Esophagus squamous epithelium (tissue), 5 donors: ENCODE measurements at places on chromosomes 11 and 22.

- no peak for DNase-seq
Measured at GRCh38 chr11:3183523-3183922, 18.4 kb upstream of the OSBPL5 start.

DNA sequence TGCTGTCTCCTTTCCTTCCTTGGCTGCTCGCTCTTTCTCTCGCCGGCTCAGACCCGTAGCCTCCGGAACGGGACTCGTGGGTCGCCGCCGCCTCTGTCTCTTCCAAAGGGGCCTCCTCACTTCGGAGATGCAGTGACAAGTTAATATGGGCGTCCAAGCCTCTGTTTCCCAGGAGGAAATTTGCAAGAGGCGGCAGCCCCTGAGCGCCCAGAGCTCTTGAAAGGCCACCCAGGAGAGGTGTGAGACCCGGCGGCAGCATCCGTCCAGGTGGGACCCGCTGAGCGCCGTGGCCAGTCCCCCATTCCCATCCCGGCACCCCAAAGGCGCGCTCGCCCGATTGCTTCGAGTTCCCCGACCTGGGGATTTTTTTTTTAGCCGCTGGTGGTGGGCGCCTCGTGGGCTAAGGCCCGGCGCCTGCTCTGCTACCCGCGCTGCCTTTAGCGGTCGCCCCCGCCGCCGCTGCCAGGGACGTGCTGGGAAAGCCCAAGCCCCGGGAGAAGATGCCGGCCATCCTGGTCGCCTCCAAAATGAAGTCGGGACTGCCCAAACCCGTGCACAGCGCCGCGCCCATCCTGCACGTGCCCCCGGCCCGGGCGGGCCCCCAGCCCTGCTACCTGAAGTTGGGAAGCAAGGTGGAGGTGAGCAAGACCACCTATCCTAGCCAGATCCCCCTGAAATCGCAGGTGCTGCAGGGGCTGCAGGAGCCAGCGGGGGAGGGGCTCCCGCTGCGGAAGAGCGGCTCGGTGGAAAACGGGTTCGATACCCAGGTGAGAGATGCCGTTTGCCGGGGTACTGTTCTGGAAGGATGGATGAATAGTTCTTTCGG is 772 bp downstream of the NAV2 start:
- DNase-seq = no peak

- no peak for DNase-seq
Measured at GRCh38 chr11:34055218-34056000, 3.9 kb downstream of the CAPRIN1 start.

- DNase-seq = no peak
Measured at GRCh38 chr11:45518833-45519535, 146.4 kb downstream of the CHST1 start.

DNA sequence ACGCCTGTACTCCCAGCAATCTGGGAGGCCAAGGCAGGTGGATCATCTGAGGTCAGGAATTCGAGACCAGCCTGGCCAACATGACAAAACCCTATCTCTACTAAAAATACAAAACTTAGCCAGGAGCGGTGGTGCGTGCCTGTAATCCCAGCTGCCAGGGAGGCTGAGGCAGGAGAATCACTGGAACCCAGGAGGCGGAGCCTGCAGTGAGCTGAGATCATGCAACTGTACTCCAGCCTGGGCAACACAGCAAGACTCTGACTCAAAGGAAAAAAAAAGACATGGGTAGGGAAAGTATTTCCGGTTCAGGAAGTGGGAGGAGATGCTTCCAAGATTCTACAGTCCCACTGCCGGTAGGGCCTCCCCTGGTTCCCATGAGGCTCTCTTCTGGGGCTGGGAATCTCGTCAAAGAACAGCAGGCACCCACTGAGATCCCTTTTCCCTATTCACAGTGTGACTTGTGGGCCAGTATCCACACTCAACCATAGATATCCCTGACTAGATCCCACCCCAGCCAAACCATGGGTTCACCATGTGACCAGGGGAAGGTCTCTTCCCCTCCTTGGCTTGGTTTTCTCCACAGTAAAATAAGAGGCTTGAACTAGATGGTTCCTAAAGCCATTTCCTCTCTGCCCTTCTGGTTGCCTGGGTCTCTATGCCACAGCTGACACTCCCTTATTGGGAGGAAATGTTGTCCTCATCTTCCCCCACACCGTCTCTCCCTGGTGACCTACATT is 443.3 kb downstream of the BUD13 start:
- no peak for DNase-seq

GRCh38 chr22:20546541-20546950 is 39.1 kb downstream of the MED15 start:
- DNase-seq = no peak

DNA sequence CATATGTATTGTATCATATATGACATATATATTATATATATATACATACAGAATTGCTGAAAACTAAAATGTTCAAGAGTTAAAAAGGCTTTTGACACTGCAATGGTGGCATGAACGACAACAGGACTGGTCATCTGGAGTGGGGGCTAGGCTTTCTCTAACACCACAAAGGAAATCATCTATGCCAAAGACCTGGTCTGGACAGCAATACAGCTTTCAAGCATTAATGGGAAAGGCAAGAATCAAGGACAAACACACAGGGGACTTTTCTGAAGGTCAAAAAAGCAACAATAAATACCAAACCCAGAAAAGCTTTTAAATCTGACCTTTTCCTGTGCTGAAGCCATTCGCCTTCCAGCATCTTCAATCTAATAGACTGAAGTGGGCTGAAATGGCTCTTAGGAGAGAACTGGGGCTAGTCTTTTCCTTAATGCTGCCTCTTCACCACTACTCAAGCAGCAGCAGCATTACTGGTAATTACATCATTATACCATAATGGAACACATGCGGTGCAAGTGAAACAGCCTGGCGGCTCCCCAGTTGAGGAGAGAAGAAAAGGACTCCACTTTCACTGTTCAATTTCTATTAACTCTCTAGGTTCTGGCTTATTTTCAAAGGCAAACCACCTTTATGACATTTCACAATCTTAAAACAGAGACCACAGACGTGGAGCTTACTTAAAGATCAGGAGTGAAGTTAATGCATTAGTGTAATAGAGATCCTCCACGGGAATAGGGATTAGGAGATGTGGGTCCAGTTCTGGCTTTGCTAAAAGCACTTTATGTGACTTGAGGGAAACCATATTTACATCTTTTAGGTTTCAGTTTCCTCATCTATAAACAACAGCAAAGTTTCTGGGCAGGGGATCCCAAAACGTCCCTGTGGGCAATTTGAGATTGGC is 63.0 kb downstream of the GAB2 start:
- no peak for DNase-seq

DNA sequence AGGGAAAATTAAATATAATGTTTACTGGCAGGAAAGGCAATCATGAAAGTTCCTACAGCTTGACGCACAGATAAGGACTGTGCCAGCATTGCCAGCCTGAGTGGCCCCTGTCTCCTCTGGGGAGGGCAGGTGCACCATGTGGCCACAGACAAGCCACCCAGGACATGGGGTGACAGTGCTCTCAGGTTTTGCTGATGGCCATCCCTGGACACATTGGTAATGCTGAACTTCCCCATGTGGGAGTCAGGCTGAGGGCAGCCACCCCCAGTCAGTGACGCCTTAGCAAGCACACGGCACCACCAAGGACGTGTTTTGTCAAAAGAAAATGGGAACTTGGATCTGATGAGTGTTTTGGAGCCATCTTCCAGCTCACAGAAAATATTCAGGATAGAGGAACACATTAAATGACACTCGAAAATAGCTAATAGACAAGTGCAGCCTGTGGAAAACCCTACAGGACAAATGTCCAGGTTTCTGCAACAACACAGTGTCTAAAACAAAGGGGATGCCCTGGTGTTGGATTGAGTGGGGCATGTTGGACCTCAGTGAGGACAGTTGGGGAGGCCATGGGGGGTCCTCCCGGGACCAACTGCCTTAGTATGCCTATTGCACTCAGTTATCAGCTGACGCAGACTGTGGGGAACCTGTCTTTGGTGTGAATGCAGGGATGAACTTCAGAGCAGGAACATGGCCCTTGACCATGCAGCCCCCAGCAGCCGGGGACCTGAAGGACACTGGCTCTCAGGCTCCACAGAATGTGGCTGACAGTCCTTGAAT is 1450.5 kb downstream of the BRD1 start:
- DNase-seq = no peak

GRCh38 chr11:3802011-3802790 is 4.8 kb upstream of the NUP98 start:
- DNase-seq = no peak

- no peak for DNase-seq
Measured at GRCh38 chr11:37978647-37979046, 1380.6 kb upstream of the RAG2 start.

DNA sequence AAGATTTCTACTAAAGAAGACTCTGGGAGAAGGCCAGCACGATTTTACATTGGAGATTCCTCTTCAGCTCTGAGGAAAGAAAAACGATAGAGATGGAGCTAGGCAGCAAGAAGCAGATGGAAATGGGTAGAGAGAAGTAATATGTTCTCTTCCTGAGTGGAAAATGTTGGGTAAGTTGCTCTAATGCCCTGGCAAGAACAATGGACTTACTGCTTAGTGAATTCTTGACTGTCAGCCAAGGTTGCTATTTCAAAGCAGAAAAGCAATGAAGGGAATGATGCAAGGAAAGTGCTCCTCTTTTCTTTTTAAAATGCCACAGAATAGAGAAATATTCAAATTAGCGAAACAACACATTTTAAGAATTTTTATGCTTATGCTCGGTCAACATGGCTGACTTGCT is 38.4 kb upstream of the CWF19L2 start:
- DNase-seq = no peak

- no peak for DNase-seq
Measured at GRCh38 chr22:35971456-35972119, 57.0 kb downstream of the RBFOX2 start.

DNA sequence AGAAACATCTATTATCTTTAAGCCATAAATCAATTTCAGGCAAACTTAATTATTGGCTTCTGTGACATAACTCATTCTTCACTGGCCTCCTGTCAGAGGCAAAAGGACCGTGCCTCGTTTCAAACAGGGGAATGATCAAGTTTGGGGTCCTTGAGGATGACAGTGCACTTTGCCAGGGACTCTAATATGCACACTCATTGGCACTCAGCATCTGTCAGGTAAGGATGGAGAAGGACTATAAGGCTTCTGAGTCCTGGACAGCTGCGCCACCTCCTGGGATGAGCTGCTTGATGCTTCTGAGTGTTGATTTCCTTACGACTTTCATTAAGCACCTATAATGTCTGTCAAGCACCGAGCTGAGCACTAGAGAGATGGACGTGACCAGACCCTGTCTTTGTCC is 20.2 kb downstream of the BPIFC start:
- no peak for DNase-seq

DNA sequence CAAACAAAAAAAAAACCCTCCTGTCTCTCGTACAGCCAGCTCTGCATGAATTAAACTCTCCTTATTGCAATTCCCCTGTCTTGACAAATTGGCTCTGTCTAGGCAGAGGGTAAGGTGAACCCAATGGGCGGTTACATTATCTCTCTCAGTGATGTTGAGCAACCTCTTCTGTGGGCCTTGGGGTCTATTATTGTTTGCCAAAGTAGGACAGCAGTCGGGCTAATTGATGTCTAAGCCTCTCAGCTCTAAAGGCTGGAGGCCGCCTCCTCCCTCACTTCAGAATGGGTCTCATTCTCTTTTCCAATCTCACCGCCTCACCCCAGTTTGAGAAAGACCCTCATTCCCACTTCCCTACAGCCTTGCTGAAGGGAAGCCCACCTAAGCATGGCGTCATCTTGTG is 1.3 kb upstream of the SLC25A45 start:
- DNase-seq = no peak

DNA sequence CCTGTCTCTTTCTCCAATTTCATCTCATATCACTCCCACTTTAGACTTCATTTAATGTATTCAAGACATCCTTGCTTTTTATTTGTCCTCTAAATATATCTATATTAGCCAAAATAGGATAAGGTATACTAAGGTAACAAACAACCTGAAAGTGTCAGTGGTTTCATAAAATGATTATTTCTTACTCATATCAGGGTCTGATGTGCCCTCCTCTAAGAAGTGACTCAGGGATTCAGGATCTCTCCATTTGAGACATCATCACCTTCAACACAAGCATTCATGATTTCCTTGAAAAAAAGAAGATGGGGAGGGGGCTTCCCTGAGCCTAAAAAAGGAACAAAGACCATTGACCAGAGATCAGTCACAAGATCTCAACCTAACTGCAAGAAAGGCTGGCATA is 131.4 kb upstream of the POU2AF2 start:
- no peak for DNase-seq

GRCh38 chr11:62132689-62133293 is 9.0 kb downstream of the INCENP start:
- no peak for DNase-seq

DNA sequence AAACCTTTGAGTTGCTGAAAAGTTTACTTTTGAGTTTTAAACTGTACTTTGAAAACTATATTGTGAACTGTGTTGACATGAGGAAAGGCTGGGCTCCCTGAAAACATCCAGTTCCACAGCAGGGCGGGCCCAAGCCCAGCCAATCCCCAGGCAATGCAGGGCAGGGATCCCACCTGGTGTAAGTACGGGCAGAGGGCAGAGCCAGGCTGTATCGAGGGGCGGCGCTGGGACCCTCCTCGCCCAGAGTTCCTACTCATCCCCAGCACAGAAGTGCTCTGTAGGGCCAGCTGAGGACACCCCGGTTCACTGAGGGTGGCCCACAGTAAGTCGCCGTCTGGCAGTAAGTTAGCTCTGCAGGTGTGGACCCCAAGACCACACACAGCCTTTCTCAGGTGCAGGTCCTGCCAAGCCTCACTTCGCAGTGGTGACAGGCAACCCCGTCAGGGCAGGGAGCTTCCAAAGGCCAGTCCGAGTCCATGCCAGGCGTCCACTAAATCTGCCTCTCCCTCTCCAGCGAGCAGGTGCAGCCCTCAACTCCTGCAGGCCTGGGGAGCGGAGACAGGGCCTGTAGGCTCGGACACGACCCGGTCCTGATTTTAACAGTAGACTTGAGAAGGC is 6.3 kb downstream of the RASSF7 start:
- DNase-seq = no peak

- DNase-seq = no peak
Measured at GRCh38 chr11:68935516-68936357, 32.0 kb downstream of the IGHMBP2 start.
